ENCODE measurements at places on chromosomes 1 and 21.
A peak's percentile ranks its signal among the peaks of the same experiment; 100 is the strongest.

GRCh38 chr1:248686815-248687214, 15.8 kb downstream of the OR14I1 start:
- no peak for DNase-seq

- DNase-seq, result no peak
Observed at GRCh38 chr1:78797108-78797781, 147.6 kb downstream of the IFI44 start.

DNA sequence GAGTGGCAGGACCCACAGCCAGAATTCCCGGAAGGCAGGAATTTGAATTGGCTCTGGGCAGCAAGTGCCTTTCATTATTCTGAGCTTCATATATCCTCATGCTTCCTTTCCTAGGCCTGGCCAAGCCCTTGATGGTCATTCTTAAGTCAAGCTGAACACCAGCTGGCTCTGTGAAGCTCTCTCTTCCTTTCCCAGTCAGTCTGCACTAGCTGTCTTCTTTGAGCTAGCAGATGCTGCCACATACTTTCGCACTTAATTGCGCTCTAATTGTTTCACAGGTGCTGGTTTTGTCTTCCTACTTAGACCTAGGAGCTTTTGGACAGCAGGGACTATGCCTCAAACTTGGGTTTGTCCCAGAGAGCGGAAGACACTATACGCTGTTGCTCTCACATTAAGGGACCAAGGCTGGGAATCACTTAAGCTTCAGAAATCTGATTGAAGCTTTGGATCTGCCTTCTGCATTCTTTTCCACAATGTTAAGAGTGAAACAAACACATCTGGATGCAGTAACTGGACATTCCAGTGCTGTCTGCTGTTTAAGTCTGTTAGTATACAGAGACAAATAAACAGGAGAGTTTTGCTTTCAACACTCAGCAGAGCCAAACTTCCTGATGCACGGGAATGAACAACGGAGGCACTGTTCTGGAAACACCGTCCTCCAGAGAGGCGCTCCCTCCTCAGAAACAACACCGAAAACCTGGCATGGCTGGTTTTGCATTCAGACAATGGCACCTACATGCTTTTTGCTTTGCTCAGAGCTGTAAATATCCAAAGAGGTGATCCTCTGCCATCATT, 2.2 kb downstream of the TLR5 start:
- no peak for DNase-seq

DNA sequence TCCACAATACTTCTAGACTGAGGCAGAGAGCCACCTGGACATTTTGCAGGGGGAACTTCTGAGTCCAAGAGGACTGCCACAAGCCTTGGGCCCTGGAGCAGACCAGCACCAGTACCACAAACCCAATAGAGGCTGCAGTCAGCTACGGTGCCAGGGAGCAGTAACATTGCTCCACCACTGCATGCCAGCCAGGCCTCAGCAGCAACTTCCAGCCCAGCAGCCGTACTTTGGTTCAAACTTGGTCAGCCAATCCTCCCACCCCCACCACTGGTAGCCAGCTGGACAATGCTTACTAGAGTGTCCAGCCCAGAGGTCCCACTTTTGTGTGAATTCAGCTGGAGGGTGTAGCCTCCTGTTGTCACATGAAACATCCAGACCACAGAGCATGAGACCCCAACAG, 107.4 kb downstream of the SLC5A9 start:
- no peak for DNase-seq

DNA sequence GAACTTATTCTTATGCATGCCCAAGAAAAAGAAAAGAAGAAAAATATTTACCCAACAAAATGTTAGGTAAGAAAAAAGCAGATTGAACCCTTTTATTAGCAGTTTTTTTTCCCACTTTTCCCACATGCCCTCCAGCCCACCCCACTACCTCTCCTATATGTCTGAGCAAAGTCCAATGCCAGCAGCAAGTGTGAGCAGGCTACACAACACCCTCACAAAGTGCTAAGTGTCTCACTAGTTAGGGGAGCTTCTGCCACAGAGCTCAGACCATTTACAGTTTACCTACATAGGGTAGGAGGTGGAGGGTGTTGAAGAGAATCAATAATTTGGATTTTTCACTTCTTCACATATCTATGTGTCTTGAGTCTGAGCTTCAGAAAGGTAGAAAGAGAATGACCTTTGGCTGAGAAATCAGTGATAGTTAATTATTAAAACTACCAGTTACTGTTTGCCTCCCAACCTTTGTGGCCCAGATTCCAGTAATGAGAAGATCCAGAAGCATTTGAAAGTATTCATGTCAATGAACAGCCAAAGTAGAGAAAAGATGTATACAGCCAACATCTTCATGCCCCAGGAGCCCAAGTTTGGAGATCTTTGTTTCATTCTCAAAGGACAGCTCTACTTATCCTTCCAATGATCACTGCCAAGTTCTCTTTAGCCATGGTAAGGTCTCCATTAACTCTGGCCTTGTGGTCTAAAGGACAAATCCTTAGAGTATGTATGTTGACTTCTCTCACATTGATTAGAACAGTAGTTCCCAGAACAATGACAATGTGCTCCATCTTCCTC, 26.2 kb downstream of the OR10J5 start:
- no peak for DNase-seq

GRCh38 chr1:56819387-56819899, at the start of gene FYB2:
Gene FYB2, minus strand, starts transcription at chr1:56819404. Its CDS starts 114 bp downstream, at chr1:56819290.
- DNase-seq, result no peak

- peak; percentile 77 for DNase-seq
Observed at GRCh38 chr1:119647734-119648619, at the start of gene ZNF697. Gene ZNF697, minus strand, starts transcription at chr1:119648266. Its CDS starts 22,166 bp downstream, at chr1:119626100.

GRCh38 chr1:15406614-15407559, 2.8 kb upstream of the EFHD2 start:
- no peak for DNase-seq

DNA sequence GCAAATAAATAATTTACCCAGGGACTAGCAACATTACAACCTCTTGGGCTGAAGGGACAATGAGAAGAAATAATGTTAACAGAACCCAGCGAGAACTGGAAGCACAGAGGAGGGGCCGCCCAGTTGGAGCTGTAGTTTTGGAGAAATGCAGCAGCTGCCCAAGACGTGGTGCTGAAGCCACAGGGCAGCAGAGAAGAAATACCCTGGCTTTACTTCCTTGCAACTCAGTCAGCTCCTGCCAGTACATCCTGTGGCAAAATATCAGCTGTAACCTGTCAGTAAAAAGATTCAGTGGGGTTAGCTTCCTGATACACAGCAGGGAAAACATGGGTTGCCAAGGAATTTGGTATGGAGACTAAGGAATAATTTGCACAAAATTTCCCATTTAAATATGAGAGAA, 283.6 kb upstream of the USP25 start:
- DNase-seq, result no peak

GRCh38 chr1:184253921-184254320, 132.9 kb upstream of the C1orf21 start:
- DNase-seq, result no peak

- no peak for DNase-seq
Observed at GRCh38 chr1:81950591-81951244, 150.0 kb downstream of the ADGRL2 start.

DNA sequence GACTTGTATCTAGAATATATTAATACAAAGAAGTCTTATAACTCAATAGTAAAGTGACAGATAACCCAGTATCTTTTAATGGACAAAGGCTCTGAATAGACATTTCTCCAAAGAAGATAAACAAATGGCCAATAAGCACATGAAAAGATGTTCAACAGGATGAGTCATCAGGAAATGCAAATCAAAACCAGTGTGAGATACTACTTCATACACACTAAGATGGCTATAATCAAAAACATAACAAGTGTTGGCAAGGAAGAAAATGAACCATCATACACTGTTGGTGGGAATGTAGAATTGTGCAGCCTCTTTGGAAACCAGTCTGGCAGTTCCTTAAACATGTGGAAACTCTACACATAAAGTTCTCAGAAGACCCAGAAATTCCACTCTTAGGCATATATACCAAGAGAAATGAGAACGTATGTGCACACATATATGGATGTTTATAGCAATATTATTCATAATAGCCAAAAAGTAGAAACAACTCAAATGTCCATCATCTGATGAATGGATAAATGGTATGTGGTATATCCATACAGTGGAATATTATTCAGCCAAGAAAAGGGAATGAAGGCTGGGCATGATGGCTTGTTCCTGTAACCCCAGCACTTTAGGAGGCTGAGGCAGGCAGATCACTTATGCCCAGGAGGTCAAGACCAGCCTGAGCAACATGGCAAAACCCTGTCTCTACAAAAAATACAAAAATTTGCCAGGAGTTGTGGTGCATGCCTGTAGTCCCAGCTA, 9.9 kb upstream of the MPL start:
- DNase-seq, result no peak

DNA sequence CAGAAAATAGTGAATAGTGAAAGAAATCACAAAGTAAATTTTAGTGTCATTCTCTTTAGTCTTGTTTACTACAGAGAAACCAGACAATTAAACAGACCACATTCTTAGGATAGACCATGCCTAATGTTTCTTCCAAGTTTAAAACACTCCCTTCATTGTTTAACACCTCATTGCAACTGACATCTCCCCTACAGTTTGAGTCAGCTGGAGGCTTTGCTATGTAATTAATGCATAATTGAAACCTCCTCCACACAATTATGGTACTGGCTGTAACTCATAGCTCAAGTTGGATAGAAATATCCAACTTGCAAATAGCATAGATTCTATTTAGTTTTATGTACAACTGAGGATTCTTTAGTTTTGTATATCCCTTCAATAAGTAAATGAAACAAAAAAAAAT, 35.2 kb upstream of the B3GALT2 start:
- DNase-seq, result no peak

DNA sequence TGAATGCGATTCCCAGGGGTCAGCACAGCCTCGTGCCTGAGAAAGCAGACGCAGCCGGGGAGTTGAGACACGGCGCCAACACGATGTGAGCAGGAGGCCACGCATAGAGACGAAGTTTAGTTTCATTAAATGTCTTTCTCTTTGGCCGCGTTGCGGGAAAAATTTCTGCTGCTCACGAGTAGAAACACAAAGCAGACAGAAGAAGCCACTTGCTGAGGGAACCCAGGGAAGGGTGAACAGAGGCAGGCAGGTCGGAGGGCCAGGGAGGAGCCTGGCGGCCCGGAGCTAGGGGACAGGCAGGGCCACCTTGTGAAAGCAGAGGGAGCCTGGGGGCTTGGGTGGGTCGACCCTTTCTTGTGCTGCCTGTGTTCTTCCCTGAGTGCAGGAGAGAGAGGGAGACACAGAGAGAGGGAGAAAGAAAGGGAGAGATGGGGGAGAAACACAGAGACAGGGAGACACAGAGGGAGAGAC, 33.2 kb downstream of the POFUT2 start:
- no peak for DNase-seq

DNA sequence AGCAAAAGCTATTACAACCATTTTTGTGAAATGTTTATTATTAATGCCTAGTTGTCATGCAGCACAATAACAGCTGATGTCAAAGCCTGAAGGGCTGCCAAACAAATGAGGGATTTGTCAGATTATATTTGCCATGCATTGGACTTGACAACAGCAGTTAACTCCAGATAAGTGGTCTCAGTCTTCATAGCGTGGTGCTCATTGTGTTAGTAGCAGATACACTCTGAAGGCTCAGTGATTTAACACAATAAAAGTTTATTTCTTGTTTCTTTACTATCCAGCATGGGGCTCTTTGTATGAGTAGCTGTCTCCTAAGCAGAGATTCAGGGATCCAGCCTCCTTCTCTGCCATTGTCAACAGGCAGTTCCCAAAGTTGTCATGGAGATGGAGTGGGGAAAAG, 76.0 kb upstream of the PTGFRN start:
- no peak for DNase-seq

DNA sequence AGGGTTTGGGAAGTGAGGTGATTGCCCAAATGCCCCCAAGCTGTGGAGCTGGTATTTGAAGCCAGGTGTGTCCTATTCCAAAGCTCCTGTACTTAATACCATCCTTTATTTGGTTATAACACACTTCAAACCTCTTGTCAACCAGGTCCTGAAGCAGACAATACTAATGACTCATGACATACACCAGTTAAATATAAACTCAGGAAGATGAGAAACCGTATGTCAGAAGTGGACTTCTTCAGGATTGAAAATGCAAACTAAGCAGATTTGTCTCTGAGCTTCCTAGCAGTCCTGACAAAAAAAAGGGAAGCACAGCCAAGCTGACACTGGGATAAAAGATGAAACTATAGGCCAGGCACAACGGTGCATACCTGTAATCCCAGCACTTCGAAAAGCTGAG, 70.6 kb downstream of the ALPL start:
- no peak for DNase-seq

- no peak for DNase-seq
Observed at GRCh38 chr1:232880354-232880753, 70.1 kb upstream of the NTPCR start.

DNA sequence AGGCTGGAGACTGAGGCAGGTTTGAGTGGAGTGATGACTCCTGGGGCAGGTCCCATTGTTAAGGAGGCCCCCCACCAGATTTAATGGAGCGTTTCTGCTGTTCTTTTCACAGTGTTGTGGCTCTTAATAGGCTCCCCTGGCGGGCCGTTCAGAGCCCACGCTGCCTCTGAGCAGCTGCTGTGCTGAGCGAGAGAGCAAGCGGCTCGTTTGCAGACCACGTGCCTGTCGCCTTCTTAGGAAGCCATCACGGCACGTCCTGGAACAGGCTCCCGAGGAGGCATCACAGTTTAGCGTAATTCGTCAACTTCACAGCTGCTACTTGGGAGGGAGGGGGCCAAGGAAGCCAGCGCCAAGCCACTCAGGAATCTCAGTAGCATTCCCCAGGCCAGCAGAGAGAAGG, 70.5 kb upstream of the CTTNBP2NL start:
- no peak for DNase-seq

DNA sequence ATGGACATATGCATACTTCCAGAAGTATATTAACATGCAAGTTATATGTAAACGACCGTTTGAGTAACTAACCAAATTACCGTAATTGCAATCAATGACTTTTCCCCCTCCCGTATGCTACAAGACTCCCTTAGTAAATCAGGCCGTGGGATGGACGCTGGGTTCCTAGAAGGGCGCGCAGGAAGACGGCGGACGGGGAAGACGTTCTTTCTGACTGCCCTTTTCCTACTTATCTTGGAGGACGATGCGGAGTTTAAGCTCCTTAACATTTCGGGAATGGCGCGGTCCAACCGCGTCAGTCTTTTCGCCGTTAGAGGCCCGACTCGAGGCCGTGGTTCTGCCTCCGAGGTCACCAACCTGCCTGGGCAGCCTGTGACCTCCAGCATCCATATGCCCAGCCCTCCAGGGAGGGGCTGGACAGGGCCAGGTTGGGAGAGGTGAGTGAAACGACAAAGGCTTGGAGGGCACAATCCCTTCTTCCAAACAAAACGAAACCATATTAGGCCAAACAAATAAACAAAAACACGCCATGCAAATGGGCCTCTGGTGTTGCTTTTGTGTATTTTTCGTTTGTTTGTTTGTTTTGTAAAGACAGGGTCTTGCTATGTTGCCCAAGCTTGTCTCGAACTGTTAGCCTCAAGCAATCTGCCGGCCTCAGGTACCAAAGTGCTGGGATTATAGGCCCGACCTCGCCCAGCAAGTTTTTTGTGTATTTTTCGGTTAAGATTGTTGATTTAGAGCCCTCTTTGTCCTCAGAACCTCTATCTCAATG, 873 bp upstream of the PI4KB start:
- DNase-seq, result no peak

GRCh38 chr1:31264790-31265386, 25.2 kb upstream of the NKAIN1 start:
- no peak for DNase-seq

Data from mesothelial cell of epicardium (in vitro differentiated cells).